Stimulated activated CD8-positive, alpha-beta memory T cell treated with anti-CD3 and anti-CD28 coated beads, Interleukin-7, amount 100 ng/mL, for 1 hour (primary cell): ENCODE measurements at places on chromosomes 11 and 22.

DNA sequence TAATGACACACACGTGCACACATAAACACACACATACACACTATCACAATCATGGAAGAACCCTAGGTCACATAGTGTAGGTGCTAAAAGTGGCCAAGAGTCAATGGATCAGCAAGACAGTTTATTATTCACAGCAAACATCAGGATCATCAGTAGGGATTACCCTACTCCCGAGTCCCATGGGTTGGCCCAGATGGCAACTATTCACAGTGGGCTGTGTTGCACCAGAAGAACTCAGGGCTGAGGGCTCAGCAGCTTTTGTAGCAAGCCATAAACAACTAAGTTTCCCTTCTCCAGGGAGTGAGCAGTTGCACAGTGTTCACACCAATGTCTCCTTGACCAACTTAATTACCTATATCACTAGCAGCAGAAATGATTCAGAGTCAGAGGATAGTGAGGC is 20.8 kb downstream of the PRDM11 start:
- no peak for DNase-seq

DNA sequence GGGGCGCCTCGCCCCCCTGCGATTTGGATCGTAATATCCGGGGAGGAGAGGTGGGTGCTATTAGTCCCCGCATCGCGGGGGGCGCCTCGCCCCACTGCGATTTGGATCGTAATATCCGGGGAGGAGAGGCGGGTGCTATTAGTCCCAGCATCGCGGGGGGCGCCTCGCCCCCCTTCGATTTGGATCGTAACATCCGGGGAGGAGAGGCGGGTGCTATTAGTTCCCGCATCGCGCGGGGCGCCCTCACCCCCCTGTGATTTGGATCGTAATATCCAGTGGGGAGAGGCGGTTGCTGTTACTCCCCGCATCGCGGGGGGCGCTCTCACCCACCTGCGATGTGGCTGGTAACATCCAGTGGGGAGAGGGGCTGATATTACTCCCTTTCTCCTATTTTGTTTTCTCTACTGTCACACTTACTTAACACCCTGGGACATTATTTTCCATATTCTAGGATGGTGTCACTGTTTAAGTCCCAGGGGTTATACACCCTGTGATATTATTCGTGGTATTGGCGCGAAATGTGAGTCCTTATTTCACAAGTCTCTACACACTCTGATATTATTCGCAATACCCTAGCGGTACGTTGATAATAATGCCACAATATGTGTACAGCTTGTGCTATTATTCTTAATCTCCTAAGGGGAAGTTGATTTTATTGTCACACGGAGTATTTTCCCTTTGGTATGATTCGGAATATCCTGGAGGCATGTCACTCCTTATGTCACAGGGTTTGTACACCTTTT is 57.8 kb upstream of the ALDH3B2 start:
- DNase-seq, result no peak

DNA sequence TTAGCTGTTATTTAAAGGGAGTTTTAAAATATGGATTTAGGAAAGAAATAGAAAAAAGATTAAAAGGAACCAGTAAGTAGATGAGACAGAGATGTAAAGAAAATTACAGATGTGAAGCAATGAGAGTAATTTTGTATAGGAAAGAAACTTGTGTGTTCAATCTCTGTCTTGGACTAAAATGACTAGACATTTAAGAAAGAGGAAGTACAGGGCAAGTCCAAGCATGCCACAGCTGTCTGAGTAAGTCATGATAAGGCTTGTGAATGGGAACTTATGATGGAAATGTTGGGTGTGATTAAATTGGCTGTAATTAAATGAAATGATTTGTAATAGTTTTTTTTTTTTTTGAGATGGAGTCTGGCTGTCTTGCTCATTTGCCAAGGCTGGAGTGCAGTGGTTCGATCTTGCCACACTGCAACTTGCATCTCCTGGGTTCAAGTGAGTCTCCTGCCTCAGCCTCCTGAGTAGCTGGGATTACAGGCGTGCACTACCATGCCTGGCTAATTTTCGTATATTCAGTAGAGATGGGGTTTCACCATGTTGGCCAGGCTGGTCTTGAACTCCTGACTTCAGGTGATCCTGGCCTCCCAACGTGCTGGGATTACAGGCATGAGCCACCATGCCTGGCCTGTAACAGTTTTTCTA is 5.9 kb upstream of the ACY3 start:
- DNase-seq, result no peak

GRCh38 chr11:92861634-92862033 is 107.8 kb upstream of the MTNR1B start:
- no peak for DNase-seq

- no peak for DNase-seq
These were observed 101.7 kb downstream of the ATM start for GRCh38 chr11:108324587-108324986.

DNA sequence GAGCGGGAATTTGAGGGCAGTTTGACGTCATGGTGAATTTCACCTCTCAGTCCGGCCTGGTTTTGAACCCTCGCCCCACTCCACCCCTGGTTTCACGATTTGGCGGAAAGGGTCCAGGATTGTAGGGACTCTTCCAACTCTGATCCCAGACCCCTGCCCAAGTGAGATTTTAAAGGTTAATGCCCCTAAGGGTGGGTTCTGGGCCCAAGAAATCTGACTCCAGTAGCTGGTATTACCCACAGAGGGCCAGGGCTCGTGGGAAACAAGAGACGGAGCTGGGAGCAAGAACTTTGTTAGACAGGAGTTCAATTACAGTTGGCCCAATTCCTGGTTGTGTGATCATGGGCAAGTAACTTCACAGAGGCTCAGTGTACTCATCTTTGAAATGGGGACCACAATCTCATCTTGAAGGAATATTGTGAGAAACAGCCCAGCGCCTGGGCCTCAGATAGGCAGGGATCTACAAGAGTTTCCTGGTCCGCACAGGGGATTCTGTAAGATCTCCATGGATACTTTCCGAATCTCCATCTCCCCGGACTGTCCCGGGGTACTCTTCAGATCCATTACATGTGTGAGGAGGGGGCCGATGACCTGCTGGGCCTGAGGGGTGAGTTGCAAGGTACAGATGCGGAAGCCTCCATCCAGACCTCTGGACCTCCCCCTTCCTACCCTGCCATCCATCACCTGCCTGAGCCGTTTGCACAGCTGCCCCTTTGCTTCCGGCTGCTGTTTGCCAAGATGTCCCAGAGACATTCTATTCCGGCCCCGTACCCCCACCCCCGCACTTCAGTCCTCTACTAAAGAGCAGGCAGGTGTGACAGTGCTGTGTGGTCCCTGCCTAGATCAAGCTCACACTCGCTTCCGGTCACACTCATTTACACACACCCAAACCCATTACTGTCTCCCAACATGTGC is 687 bp upstream of the CALCA start:
- no peak for DNase-seq

DNA sequence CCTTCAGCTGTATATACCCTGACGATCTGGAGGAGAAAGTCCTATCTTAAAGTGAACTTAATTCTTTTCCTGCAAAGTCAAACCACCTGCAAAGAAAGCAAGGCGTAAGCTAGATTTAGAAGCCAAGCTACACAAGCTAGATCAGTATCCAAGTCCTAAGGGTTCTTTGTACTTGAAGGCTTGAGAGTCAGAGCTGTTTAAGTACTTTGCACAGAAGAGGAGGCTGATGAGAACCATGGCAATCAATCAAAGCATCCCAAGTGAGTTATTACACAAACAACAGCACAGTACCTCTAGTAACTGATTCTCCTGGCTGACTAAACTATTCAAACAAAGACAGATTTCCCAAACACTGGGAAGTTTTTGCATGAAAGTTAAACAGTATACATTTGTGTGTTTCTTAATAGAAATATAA is 1.9 kb downstream of the CDON start:
- no peak for DNase-seq

GRCh38 chr11:22430141-22430541 is 92.0 kb downstream of the SLC17A6 start:
- DNase-seq, result no peak

GRCh38 chr11:47714554-47715081 is 551 bp downstream of the AGBL2 start:
- no peak for DNase-seq

- no peak for DNase-seq
These were observed 7.7 kb upstream of the MALAT1 start for GRCh38 chr11:65491163-65491465.

DNA sequence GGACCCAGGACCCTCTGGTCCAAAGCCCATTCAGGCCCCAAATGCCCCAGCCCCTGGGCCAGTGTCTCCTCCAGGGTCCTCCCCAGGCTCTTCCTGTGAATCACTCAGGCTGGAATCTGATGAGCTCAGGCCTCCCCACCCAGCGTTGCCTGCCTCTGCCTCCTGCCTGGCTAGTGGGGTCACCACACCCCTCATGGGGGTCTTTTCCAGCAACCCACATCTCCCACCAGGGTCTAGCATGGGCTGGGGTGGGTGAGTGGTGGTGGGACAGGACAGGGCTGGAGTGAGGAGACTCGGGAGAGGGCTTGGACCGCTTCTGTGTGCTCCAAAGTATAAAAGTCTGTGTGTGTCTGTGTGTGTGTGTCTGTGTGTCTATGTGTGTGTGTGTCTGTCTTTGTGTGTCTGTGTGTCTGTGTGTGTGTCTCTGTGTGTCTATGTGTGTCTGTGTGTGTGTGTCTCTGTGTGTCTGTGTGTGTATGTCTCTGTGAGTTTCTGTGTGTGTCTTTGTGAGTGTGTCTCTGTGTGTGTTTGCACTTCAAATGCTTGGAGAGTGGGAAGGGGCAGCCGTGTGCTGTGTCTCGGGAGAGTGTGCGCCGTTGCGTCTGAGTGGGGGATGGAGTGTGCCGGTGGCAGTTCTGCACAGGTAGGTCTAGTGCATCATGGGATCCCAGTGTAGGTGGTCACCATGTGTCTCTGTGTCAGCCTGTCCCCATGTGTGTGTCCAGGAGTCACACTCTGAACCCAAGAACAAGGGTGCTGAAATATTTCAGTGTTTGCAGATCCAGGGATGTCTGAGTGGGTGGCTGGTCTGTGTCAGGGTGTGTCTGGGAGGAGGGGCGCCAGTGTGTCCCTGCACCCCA is 8.8 kb downstream of the RIN1 start:
- DNase-seq, result no peak

DNA sequence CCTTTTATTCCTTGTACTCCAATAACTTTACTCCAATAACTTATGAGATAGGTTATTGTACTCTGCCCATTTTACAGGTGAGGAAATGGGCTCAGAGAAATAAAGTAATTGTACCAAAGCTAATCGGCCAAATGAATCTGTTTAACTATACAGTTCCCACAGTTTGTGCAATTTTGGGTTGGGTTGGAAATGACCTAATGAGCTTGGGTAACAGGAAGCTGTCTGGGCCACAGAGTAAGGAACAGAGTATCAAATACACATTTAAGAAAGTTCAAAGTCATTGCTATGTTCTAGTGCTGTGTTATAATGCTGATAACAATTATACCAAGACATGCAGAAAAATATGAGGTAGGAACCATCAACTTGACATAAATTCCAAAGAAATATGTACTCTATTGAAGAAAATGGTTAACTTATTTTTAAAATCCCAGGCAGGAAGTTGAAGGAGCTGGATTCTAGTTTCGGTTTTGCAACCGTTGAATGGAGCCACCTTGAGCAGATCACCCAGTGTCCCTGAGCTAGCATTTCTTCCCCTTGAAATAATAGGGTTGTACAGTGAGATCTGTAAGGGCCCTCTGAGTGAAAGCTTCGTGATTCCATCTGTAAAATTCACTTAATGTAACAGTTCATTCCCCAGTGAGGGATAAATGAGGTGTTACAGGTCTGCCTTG is 360.9 kb upstream of the NARS2 start:
- no peak for DNase-seq

DNA sequence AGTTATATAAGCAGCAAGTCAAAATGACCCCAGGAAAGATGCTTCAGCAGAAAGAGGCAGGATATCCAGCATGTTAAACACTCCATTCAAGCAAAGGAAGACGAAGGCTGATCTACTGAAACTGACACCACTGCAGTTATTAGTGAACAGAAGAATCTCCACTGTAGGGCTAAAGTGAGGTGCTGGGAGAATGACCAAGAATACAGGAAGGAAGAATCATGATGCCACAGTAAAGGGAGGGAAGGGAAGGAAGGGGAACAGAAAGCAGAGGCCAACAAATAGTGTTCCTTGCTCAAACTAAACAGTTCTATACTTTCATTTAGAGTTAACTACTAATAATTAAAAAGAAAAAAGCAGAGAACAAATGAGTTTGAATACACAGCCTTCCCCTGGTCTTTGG is 92.5 kb downstream of the SIK3 start:
- DNase-seq, result no peak

GRCh38 chr22:25061134-25061533 is 108.6 kb downstream of the KIAA1671 start:
- no peak for DNase-seq

GRCh38 chr11:63945477-63946163 is 6.8 kb downstream of the NAA40 start:
- no peak for DNase-seq

DNA sequence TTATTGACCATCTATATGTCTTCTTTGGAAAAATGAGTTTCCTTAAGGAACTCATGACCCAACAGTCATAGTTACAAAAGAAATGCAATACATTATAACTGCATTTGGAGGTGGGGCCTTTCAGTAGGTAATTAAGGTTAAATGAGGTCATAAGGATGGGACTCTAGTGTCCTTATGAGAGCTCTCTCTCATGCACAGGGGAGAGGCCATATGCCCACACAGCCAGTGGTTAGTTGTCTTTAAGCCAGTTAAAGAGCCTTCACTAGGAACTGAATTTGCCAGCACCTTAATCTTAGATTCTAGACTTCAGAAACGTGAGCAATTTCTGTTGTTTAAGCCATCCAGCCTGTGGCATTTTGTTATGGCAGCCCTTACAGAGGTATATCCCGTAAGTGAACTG is 27.3 kb downstream of the INTS4 start:
- DNase-seq, result no peak
